ENCODE measurements at places on chromosomes 11 and 22.

DNA sequence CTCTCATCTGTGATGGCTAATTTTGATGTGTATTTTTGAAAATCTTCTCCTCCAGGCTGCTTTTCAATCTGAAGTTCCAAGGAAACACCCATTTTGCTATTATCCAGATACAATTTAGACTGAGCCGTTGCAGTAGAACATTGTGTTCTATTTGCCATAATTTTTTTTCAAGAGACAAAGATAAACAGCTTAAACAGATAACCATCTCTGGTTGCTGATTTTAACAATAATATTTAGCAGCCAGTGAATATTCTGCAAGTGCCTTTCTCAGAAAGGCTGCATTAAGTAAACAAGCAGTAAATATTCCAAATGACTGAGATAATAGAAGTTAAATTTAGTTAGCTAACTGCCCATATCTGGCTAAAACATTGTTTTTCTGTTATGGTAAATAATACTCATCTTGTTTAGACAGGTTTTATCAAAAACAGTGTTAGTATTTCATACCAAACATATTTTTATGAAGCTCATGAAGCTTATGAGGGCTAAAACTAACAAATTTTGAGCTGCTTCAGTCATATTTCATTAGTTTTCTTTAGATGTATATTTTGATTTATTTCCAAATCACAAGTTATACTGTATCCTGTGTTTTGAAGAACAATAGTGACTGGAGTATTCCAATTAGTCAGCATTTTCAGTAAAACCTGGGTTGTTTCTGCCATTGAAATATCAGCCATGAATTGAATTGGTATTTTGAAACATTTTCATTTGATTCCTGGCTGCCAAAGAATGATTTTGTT lies 206.7 kb downstream of the SBF2 start:
- no peak for DNase-seq

- DNase-seq, result no peak
Observed at GRCh38 chr22:41369837-41370236, 11.9 kb upstream of the TEF start.

DNA sequence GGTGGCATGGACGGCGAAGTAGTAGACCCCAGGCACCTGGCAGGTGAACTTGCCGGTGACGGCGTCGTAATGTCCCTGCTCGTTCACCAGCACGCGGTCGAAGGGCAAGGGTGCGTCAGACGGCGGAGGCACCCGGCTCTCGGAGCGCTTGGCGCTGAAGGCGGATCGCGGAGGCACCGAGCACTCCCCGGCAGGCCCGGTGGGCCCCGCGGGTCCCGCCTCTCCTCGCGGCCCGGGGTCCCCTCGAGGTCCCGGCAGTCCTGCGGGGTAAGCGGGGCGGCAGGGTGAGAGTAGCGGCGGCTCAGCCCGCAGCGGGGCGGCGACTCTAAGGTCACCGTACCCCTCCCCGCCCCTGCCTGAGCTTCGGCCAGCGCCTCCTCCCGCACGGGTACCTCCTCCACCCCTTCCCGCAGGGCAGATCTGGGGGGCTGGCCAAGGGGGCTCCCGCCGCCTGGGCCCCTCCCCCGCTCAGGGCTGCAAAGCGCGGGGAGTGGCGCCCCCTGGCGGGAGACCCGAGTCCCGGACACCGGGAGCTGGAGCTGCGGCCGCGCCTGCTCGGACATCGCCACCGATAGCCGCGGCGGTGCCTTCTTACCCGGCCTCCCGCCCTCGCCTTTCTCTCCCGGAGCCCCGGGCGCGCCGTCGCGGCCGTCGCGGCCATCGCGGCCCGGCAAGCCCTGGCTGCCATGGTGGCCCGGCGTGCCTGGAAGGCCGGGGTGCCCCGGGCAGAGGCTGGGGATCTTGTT lies 921 bp downstream of the C1QTNF5 start:
- DNase-seq, result no peak

GRCh38 chr22:25955323-25955722 lies 213.3 kb downstream of the MYO18B start:
- no peak for DNase-seq

DNA sequence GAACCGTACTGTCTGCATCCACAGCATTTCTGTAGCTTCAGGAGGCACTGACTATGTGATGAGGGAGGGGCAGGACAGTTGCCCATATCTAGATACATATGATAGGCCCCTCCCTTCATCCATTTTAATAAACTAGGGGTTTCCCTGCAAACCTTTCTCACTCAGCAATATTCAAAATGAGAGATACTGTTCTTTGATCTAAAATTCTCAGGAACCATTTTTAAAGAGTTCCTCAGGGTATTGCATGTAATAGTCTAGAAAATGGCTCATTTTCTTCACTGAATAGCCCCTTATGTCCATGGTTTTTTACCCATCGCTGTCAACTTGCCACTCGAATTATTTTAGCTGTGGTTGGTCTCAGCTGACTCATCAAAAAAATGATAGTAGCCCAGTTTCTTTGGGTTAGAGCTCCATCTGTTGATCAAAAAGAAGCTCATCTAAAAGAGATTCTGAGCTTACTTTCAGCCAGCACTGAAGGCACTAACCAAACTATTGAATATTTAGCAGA lies 37.0 kb upstream of the DNAJB7 start:
- peak; percentile 64 for DNase-seq

GRCh38 chr11:14539982-14540421 lies 19.8 kb upstream of the PSMA1 start:
- DNase-seq, result no peak
